ENCODE measurements at places on chromosomes 6 and 20.

GRCh38 chr20:33408716-33409654, 7.7 kb upstream of the CDK5RAP1 start:
- no peak for DNase-seq

DNA sequence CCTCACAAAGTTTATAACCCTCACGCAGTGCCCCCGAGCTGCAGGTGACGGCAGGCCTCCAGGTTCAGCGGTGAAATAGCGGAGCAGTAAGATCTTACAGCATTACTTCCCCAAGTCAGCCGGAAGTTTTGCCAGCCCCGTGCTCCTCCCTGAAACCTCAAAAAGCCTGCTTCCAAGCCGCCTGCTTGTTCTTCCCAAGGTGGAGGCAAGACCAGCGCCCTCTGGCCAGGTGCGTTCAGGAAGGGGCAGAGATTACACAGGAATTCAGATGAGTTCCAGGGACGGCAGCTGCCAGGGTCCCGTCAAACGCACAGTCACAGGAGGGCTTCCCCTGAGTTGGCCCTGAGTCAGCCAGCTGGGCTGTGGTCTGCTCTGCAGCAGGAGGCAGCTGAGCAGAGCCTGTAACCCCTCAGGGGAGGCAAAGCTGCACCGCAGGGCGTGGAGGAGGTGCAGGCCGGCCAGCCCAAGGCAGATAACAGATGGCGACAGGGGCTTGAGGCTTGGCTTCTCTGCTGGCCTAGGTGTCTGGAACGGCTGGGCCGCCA, 124.1 kb upstream of the RPS6KA2 start:
- DNase-seq = no peak

DNA sequence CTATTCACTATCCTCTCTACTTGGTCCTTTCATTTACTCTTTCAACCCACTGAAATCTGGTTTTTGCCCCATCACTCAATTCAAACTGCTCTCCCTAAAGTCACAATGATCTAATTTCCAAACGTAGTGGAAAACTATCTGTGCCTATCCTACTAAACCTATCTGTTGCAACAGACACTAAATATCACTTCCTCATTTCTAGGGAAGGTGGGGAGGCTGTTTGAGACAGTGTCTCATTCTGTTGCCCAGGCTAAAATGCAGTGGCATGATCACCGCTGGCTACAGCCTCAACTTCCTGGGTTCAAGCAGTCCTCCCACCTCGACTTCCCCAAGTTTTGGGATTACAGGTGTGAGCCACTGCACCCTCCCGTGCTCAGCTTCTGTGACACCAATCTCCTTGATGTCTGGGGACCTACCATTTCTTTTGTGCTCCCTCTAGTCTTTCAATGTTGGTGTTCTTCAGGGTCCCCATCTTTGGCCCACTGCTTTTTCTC, 8.8 kb downstream of the RANBP9 start:
- no peak for DNase-seq

DNA sequence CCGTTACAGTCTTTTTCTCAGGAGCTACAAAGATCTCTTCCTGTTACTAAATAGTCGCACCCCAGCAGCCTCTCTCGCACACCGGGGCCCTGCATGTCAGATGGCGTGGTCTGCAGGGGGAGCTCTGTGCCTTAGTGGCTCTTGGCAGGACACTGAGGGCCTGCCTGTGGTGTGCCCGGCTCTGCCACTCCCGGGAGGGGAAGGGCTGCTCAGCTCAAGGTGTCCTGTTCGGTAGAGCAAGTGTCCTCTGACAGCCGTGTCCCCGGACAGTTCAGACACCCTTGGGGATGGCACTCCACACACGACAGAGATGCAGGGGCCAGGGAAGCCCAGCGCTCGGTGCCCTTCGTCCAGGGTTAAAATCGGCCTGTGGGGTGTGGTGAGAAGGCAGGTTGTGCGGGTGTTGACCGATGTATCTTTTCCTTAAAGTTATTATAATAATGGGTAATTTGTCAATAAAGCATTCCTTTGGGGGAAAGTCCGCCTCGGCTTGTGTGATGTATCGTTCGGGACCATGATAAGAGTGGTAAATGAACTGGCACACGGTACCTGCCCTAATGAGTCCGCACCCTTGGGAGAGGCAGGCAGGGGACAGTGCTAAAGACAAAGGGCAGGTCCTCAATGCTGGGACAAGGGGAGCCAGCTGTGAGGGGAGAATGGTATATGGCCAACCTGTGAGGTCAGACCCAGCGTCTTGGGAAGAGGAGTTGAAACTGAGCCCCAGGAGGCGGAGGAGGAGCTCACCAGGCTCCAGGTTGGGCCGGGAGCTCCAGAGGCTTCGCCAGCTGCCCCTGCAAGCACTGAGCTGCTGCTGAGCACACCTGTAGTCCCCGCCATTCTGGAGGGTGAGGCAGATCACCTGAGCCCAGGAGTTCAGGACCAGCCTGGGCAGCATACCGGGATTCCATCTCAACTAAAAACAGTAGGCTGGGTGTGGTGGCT, 3.6 kb upstream of the DNAJC5 start:
- DNase-seq = no peak

DNA sequence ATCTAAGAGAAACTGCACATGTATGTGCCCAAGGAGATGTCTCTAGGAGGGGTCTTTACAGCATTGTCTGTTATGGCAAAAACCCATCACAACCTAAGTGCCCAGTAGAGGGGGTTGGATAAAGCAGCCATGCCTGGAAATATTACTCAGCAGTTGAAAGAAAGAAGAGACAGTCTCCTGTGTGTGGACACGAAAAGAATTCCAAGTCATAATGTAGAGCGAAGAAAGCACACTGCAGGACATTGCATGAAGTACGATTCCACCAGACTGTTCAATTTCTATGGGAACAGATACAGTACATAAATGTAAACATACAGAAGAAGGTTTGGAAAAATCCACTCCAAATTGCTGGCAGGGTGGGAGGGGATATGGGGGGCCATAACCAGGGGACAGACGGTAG, 7.3 kb upstream of the TGM2 start:
- no peak for DNase-seq

GRCh38 chr6:73309535-73309784, 44.6 kb downstream of the DPPA5 start:
- DNase-seq = no peak

- no peak for DNase-seq
These were observed 4.6 kb upstream of the SOX18 start for GRCh38 chr20:64053841-64054661.

- DNase-seq = no peak
These were observed 17.2 kb upstream of the MDGA1 start for GRCh38 chr6:37714836-37715420.

DNA sequence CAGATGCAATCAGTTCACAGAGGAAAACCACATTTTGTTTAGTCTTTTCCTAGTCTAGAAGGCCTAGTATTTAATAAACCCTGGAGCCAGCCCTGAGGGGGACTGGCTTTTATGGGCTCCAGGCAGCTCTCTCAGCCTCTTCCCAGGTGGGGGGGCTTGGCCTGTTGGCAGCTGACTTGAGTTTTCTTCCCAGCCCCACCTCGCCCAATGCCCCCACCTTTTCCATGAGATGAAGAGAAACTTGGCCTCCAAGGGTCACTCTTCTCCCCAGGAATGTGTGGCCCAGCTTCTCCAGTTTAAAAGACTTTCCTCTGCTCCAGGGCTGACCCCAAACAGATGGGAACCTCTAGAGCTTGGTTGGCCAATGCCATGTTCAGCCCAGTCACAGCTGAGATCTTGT, 196.1 kb downstream of the BMP7 start:
- no peak for DNase-seq

DNA sequence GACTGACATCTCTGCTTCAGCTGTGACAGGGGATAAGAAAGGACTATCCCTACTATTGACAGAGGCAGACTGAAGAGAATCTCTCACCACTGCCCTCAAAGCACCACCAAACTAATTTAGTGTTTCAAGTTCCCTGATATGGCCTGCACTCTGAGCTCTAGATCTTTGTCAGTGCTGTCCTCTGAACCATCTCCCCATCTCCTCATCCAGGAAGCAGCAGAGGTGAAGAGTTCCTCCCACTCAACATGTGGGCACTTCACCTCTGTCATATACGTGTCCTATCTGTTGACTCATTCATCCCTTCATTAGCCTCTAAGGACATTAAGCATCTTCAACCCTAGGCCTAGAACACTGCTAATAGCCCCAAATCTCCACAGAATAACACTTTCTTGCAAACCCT, 14.1 kb downstream of the FAM210B start:
- no peak for DNase-seq

DNA sequence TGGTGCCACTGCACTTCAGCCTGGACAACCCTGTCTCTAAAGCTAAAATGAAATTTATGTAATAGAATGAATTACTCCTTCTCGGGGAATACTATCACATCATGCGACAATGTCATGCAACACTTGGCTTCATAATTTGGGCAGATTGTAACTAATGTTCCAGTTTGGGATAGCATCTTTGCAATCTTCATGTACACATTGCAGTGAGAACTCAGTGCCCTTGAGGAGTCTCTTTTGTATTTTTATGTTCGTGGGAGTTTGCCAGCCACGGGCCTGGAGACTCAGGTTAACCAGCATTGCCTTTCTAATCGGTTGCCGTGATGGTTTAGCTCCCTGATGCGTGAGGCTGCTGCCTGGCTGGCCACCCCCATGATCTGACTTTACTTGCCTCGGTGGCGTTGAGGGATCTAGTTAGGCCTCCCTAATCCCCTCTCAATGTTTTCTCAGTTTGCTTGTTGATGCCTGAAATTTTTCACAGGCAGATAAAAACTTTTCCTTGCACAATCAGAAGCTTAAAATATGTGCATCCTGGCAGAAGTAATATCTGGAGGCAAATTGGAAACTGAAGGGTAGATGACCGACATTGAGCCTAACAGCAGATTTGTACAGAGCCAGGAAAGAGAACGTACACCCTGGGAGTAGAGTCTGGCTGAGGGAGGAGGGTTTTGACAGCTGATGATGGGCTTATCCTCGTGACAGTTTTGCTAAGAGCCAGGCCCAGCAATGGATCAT, 2.4 kb downstream of the GMPR start:
- DNase-seq = no peak

- no peak for DNase-seq
These were observed 367.2 kb upstream of the RUNX2 start for GRCh38 chr6:44960898-44961297.

- no peak for DNase-seq
These were observed 13.6 kb upstream of the C20orf144 start for GRCh38 chr20:33648396-33649004.

GRCh38 chr6:73704798-73705197, 8.8 kb downstream of the CD109 start:
- DNase-seq = no peak

Measured in NCI-H2029 treated with DMSO at 0.1 percent for 48 hours (cell line).